Stimulated activated CD4-positive, alpha-beta T cell treated with anti-CD3 and anti-CD28 coated beads, Interleukin-1b, Interleukin-23, amount 100 ng/mL, for 4 hours (primary cell): ENCODE measurements at places on chromosomes 3 and 15.

DNA sequence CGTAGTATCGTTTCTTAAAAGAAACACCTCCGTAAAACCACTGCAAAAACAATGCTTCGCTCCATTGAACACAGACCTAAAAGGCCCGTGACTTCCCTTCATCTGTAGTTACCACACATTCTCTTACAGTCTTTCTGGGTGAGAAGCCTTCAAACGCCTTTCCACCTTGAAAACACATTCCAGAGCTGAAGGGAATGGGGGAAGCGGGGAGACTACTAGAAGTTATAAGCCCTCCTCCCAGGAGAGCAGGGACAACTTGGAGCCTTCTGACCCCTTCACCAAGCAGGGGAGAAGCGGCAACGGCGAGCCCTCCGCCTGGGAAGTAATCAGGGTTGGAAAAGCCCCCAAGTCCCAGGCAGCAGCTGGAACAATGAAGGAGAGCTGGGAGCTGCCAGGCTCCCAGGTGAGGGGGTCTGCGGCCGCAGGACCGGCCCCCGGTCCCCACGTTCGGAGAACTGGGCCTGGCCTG lies 461 bp downstream of the SECISBP2L start:
- DNase-seq = no peak

DNA sequence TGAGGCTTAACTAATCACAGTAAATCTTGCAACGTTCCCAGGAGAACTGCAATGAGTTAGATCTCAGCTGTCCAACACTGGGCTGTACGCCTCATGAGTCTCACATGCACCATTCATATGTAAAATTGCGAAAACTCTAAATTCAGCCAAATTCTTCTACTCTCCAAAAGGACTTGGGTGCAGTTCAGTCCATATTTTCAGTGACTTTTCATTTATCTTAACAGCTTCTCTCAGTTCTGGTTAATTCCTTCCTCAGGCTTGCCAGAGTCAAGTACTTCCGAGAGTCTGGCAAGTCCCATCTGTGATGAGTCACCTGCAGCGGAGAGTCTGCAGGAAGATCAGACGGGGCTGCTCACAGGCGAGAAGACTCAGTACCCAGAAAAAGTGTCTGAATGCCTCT lies 11.5 kb downstream of the CCDC80 start:
- DNase-seq = no peak

DNA sequence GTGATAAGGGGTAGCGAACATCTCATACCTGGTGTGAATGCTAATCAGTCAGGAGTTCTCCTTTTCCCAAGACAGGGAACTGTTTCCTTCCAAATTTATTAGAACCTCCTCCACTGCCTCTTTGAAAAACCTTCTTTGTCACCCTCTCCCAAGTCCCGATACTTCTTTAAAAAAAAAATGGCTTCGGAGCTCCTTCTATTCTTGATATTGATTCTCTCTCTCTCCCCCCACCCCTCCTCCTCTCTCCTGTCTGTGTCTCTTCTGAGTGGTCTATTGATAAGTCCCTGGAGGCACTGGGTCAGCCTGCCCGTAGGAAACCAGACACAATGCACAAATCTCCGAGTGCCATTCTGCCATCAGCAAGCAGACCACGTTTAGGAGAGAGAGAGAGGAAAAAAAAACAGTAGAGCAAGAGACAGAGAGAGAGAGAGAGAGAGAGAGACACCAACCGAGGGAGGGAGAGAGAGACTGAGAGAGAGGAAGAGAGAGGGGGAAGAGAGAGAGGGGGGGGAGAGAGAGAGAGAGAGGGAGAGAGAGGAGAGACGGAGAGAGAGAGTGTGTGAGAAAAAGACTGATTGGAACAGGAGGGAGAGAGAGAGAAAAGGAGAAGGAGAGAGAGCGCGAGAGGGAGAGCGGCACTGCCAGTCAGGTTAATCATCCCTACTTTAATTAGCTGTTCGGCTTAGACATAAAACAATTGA lies 160.9 kb downstream of the TIGIT start:
- DNase-seq = no peak

GRCh38 chr3:118688396-118688884 lies 346.2 kb downstream of the IGSF11 start:
- DNase-seq = no peak

DNA sequence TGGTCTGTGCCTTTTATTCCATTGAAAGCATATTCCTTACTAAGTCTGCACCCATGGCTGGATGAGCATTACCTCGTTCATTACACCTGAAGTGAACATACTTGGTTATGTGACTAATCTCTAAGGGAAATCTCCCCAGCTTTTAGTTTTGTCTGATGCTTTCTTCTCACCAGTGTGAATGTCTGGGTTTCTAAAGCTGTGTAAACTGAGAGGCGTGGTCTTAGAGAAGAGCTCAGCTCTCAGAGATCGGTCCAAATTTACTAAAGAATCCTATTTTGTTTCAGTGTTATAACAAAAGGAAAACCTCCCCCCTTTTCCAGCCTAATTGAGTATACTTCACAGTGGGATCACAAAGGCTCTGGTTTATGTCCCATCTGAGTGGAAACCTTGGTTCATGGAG lies 352.3 kb downstream of the PTPRG start:
- no peak for DNase-seq

- peak; percentile 41 for DNase-seq
Observed at GRCh38 chr3:185825006-185825638, at the start of gene IGF2BP2. IGF2BP2 (minus strand) TSS chr3:185825042; CDS start chr3:185824960, 82 bp downstream.

DNA sequence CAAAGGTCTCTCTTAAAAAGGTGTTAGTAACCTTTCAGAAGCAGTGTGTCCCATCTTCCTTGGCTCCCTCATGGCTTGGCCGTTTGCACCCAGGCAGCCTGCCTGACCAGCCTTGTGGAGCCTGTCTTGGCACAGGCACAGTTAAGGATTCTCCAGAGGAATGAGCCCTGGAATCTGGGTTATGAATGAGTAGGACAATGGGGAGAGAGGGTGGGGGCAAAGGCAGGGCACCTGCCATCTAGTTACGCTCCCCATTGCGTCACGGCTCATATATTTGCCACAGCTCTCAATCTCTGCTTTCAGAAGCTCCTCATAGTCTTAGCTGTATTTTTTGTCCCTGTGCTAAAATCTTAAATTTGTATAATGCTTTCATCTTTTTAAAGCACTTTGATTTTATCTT lies 50.6 kb downstream of the WDR76 start:
- DNase-seq = no peak

- DNase-seq = no peak
Observed at GRCh38 chr3:61627768-61628185, 66.4 kb downstream of the PTPRG start.

DNA sequence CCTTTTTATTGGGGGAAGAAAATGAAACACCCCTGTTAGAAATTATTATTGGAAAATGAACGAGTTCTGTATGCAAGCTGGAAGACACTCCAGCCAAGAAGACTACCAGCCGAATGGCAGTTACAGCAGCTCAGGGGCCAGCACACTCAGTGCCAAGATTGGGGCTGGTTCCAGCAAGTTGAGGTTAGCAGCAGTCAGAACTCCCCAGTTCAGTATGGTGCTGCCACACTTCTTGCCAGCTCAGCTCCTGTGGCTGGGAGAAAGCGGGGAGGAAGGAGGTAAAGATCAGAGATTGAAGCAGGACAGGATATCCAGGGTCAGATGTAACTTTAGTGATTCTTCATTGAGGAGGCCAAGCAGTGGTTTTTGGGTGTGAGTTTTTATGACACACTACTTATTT lies 280.2 kb upstream of the NR2E3 start:
- DNase-seq = no peak

GRCh38 chr3:39752019-39752637 lies 57.3 kb upstream of the MYRIP start:
- no peak for DNase-seq

- no peak for DNase-seq
Observed at GRCh38 chr3:45381168-45381852, 7.1 kb upstream of the LARS2 start.

- DNase-seq = no peak
Observed at GRCh38 chr3:38555926-38556325, 59.8 kb downstream of the EXOG start.

GRCh38 chr3:123693584-123694190 lies 108.8 kb upstream of the HACD2 start:
- DNase-seq = no peak

- no peak for DNase-seq
Observed at GRCh38 chr15:30830961-30831360, 72.8 kb upstream of the FAN1 start.

DNA sequence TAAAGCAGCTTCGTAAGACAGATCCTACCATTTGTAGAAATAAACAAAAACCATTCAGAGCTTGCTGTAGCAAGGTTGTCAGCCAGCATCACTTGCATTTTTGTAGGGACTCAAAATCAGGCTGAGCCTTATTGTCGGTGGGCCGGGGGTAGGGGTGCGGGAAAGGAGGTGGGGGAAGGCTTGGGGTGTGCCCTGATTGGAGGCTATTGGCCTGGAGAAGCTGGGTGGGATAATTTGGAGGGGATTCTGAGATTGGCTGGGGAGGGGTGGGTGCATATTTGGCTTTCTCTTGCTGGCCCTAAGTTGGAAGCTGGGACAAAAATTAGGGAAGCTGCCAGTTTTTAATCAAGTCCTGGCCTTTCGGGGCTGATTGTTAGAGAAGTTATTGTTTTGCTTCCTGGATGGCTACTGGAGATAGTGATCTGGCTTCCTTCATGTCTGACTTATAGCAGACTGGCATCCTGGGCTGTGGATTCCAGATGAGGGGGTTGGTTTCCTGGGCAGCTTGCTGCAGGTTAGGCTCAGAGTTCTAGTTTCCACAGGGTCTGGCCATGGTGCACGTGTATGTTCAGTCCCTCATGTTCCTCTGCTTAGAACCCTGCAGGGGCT lies 22.8 kb downstream of the STOML1 start:
- DNase-seq = no peak

DNA sequence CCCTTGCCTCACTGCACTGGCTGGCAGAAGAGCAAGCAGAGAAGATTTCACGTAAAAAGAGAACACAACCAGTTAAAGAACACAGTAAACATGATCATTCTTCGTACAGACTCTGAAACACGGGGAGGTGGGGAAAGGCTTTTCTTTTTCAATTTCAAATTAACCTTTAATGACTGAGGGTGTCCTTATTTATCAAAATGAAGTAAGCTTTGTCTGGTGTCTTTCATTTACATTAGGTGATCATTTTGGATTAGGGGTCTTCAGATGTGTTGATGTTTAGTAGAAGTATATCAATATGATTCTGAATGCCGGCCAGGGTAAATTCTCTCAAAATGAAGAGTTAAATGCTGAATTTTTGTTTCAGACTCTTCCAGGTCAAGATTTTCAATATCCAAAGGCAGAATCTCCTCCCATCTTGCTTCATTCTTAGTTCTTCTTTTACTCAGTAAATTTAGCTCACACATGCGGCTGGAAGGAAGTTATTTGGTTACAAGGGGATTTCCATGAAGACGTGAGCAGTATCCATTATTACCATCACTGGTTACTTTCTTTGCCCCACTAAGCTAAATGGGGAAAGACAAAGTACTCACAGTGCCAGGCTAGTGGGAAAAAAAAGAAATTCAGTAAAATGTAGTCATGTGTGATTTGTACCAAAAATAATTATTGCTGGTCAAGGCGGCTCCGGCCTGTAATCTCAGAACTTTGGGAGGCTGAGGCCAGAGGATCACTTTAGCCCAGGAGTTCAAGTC lies 272.2 kb upstream of the NR2F2 start:
- DNase-seq = no peak

DNA sequence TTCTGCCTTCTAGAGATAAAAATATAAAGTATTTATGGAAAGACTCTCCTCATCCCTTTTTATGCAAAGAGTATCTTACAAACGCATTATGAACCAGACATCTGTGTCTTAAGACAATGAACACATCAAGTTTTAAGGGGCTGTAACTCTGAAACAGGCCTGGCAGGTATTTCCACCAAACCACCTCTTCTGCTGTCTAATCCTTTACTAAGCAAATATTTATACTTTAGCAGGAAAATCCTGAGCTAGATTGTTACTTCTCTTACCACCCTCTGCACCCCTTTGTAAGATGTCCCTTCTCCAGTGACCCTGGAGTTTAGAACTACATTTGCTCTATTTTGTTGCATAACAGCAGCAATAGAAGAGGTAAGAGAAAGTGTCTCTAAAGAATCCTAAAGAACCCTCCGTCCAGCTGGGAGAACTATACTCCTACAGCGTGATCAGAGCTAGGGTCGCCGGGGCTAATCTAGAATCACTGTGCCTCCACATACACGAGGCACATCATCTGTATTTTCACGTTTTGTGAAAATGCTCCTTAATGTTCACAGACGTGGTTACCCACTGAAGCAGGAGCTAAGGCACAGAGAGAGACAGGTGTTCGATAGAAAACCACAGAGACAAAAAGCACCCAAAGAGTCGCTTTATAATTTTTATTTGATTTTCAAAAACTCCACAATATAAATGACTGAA lies 129.6 kb downstream of the FOXP1 start:
- no peak for DNase-seq

DNA sequence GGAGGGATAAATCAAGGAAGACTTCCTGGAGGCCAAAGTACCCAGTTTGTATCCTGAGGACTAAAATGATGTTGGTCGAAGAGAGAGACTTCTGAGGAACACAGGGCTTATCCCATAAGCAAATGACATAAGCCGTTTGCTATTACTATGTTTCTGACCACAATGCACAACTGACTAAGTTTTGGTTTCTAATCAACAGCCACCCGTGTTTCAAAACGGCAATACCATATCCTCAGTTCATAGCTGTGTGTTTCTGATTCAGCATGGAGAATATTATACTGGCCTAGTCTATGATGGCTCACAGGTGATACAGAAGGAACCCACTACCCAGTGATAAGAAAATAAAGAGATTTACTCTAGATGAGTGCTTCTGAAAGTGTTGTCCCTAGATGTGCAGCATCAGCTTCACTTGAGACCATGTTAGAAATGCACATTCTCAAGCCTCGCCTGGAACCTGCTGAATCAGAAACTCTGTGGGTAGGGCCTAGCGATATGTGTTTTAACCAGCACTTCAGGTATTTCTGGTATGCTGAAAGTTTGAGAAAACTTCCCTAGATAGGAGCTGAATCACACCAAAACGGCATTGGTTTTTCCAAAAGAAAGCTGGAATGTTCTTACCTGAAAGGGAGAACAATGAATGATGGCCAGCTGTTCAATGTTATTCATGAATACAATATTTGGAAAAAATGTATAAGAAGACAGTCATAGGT lies 639.7 kb upstream of the NR2F2 start:
- no peak for DNase-seq

- DNase-seq = no peak
Observed at GRCh38 chr15:45428491-45428890, 50.1 kb upstream of the GATM start.

- no peak for DNase-seq
Observed at GRCh38 chr15:31300981-31301672, 25.5 kb upstream of the KLF13 start.

GRCh38 chr15:89649013-89649625 lies 6.1 kb downstream of the KIF7 start:
- no peak for DNase-seq

- DNase-seq = no peak
Observed at GRCh38 chr3:74531491-74531890, 83.0 kb downstream of the CNTN3 start.

- DNase-seq = no peak
Observed at GRCh38 chr3:53221827-53222182, 34.0 kb downstream of the TKT start.

GRCh38 chr3:143188881-143189280 lies 69.3 kb downstream of the CHST2 start:
- no peak for DNase-seq

- DNase-seq = no peak
Observed at GRCh38 chr3:192373586-192373985, 353.8 kb downstream of the FGF12 start.

- DNase-seq = no peak
Observed at GRCh38 chr3:100107221-100107814, 7.0 kb downstream of the FILIP1L start.
